ENCODE measurements at places on chromosomes 7 and 10.

- DNase-seq, result no peak
Measured at GRCh38 chr7:41855798-41856197, 152.9 kb upstream of the INHBA start.

- DNase-seq, result no peak
Measured at GRCh38 chr7:142799437-142799835, 28.7 kb downstream of the PRSS2 start.

- DNase-seq, result peak; percentile 72
Measured at GRCh38 chr10:99693933-99694583, 34.7 kb downstream of the ENTPD7 start.

DNA sequence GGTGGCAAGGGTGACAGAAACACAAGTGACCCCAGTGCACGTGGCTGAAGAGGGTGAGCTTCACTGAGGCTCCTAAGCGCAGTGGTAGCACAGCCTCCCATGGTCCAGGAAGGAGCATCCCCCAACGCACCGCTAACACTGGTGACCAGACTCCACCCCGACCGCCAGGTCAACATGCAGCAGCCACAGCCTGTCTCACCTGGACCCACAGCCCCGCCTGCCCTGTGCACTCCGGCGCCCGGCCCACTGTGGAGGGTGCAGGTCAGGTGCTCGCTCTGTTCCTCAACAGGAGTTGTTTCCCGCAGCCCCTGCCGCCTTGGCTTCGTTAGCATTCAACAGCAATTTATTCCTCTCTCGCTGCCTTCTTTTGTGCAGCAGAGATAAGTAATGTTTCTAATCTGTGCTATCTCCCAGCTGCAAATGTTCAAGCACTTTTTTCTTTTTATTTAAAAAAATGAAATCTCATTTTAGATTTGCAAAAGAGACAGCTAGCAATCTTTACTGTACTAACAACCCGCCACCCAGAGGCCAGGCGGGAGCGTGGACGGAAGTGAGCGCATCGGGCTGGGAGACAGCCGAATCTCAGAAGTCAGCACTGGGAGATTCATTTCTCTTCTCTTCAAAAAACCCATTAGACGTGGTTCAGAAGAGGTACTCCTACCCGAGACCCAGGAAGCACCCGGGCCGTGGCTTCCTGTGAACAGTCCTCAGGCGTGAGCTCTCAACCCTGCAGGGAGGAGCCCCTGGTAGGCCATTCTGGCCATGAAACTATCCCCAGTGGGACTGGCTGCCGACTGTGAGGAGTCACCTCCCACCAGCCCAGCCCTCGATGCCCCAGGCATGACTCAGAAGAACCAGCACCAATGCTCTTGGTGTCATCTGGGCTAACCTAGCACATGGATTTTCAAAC, 133.4 kb downstream of the MAD1L1 start:
- no peak for DNase-seq

- DNase-seq, result peak; percentile 74
Measured at GRCh38 chr10:15486404-15486803, 115.3 kb upstream of the FAM171A1 start.

- DNase-seq, result no peak
Measured at GRCh38 chr7:69696054-69696591, 97.8 kb downstream of the AUTS2 start.

- DNase-seq, result no peak
Measured at GRCh38 chr10:130799532-130799931, 512.0 kb downstream of the TCERG1L start.

- no peak for DNase-seq
Measured at GRCh38 chr7:85716353-85716752, 529.5 kb upstream of the SEMA3D start.

- DNase-seq, result no peak
Measured at GRCh38 chr7:38171623-38172391, 6.2 kb upstream of the STARD3NL start.

- peak; percentile 33 for DNase-seq
Measured at GRCh38 chr7:88254721-88255424, 35.0 kb upstream of the SRI start.

DNA sequence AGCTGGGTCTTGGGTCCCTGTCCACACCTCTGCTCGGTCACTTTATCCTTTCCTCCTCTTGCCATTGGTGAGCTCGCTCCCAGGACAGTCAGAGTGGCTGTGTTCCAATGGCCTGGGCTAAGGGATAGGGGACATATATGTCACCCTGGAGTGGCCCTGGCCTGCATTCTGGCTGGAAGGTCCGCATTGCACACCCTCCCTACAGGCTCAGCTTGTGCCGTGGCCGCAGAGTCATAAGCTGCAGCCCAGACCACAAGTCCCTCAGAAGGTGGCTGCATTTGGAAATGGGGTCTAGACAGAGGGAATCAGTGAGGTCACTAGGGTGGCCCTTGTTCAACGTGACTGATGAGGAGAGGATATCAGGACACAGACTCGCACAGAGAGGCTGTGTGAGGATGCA, 363.8 kb upstream of the SHH start:
- DNase-seq, result no peak

DNA sequence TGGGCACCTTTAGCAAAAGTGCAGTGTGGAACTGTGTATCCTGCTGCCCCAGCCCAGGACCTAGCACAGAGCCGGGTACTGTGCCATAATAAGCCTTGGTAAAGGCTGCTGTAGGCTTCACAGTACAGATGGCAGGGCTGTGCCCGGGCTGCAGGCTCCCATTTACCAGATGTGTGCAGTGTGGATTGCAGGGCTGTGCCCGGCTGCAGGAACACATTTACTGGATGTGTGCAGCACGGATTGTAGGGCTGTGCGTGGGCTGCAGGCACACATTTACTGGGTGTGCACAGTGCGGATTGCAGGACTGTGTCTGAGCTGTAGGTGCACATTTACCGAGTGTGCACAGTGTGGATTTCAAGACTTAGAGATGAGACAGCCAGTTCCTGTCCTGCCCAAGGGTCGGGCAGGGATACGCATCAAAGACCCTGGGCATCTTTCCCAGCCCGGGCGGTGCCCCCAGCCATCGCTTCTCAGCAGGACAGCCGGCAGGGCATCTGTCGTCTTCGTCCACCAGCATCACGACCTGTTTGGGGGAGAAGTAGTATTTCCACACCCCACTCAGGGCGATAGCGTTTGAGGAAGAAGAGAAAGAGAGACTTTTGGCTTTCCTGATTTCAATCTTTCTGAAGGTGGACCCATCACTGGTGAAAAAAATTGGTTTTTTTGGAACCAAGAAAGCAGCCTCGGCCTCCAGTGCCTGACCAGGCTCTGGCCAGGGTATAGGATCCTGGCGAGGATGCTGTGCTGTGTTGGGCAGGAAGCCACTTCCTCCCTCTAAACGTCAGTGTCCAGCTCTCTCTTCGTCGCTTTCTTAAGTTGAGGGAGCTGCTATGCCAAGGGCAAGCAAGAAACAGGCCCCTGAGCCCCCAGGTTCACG, 180.8 kb downstream of the CUX1 start:
- DNase-seq, result no peak
